ENCODE measurements at places on chromosomes 2 and 18.

DNA sequence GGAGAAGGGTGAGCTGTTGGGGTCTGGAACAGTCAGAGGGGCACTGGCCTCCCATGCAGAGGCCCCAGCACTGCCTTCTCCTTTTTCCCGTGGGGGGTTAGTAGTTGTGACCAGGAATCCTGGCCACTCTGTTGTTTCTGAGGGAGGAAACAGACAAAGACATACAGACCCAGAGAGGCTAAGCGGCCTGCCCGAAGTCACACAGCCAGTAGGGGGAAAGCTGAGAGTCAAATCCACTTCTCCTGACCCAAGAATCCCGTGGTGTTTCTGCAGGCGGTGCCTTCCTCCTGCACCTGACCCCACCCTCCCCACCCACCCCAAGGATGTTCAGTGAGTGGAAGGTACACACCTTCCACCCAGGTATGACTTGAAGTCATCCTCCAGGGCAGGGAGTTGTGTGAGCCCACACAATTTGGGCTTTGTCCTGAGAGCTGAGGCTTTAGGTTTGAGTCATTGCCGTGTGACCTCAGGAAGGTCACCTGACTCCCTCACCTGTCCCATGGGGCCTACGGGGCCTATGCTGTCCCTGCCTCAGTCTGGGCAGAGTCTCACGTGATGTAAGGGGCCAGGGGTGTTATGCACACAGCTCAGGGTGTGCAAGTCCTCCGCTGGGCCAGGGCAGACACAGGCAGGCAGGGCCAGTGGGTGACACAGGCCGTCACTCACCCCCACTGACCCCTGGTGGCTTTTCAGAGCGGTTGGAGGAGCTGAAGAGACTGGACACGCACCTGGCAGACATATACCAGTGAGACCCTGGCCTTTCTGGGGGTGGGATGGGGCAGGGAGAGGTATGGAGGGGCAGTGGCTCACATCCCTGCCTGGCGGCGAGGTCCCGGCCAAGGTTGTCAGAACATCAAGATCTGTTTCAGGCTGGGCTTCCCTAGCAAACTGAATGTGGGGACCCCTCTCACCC lies 5.0 kb downstream of the NT5DC4 start:
- DNase-seq: no peak

DNA sequence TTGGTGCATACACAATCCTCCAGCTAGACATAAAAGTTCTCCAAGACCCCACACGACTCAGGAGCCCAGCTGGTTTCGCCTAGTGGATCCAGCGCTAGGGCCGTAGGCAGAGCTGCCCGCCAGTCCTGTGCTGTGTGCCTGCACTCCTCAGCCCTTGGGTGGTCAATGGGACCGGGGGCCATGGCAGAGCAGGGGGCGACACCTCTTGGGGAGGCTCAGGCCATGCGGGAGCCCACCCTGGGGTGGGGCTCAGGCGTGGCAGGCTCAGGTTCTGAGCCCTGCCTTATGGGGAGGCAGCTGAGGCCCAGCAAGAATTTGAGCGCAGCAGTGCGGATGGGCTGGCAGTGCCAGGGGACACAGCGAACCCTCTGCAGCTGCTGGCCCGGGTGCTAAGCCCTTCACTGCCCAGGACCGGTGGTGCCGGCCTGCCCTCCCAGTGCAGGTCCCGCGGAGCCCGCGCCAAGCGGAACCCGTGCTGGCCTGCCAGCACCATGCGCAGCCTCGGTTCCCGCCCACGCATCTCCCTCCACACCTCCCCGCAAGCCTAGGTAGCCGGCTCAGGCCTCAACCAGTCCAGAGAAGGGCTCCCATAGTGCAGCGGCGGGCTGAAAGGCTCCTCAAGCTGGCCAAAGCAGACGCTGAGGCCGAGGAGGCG lies 1566.6 kb upstream of the SLC39A10 start:
- no peak for DNase-seq

DNA sequence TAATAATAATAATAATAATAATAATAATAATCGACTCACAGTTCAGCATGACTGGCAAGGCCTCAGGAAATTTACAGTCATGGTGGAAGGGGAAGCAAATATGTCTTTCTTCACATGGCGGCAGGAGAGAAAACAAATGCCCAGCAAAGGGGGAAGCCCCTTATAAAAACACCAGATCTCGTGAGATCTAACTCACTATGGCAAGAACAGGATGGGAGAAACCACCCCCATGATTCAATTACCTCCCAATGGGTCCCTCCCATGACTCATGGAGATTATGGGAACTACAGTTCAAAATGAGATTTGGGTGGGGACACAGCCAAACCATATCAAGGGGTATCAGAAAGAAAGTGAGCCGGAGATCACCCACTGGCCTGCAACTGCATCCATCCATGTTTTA lies 40.5 kb upstream of the PAPOLG start:
- no peak for DNase-seq

- no peak for DNase-seq
Measured at GRCh38 chr2:45013229-45014015, 4.2 kb upstream of the SIX2 start.

GRCh38 chr2:145360129-145360790 lies 840.3 kb upstream of the ZEB2 start:
- no peak for DNase-seq

Measured in pons (tissue), 1 donor.